ENCODE measurements at places on chromosomes 3 and 15.

- peak; percentile 37 for DNase-seq
These were observed 39.3 kb downstream of the KLHL6 start for GRCh38 chr3:183515968-183516851.

DNA sequence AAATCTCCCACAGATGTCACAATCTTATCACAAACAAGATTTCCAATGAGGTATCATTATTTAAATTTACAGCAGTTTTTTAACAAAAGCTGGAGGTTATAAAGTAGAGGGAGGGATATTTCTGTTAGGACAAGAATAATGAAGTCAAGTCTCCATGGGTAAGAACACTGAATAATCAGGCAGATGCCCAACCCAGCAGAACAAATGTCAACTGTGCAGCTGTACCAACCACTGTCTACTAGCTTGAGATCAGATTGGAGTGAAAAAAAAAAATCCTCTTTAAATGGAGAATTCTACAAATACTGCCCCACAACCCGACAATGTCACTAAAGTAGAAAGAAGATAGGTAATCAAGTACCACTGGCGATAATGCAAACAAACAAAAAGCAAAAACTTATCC is 30.3 kb downstream of the DHX36 start:
- no peak for DNase-seq

- DNase-seq, result no peak
These were observed 26.4 kb upstream of the ATP8B4 start for GRCh38 chr15:50145451-50145872.

- DNase-seq, result no peak
These were observed 635.6 kb upstream of the CFAP20DC start for GRCh38 chr3:59685432-59685831.

DNA sequence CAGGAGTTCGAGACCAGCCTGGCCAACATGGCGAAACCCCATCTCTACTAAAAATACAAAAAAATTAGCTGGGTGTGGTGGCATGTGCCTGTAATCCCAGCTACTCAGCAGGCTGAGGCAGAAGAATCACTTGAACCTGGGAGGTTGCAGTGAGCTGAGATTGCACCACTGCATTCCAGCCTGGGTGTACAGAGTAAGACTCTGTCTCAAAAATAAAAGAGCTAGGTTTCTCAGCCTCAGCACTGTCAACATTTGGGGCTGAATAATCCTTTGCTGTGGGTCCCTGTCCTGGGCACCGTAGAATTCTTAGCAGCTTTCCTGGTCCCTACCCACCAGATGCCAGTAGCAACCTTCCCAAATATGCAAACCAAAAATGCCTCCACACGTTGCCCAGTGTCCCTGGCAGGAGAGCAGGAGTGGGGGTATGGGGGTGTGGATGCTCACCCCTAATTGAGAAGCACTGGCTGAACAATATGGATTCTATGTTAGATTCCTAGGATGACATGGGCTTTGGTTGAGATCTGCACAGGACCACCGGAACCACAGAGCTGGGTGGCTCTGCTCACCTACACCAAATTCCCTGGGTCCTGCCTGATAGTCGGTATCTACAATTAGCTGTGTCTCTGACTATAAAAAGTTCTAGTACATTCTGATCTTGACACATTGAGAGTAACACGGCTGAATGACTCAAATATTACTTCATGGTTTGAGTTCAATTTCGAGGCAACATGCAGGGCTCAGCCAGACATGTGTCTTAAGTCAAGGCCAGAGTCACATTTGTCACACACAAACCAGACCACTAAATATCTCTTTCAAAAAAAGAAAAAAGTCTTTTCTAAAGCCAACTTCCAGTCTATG is 577.0 kb upstream of the MDFIC2 start:
- DNase-seq, result no peak

DNA sequence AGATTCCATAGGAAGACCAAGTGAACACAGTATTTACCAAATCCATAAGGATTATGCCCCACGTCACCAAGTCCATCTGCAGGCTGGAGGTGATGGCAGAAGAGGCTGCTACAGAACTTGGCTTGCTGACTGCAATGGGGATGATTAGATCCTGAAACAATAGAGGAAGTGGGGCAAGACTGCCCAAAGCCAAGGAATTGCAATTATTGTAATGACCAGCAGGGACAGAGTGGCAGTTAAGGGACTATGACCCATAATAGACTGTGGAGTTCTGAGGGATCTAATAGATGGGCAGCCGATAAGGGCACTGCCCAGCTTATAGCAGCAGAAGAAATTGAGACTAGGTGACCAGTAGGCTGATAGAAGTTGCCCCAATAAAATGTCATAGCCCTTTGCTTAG is 108.4 kb downstream of the MINAR1 start:
- no peak for DNase-seq

DNA sequence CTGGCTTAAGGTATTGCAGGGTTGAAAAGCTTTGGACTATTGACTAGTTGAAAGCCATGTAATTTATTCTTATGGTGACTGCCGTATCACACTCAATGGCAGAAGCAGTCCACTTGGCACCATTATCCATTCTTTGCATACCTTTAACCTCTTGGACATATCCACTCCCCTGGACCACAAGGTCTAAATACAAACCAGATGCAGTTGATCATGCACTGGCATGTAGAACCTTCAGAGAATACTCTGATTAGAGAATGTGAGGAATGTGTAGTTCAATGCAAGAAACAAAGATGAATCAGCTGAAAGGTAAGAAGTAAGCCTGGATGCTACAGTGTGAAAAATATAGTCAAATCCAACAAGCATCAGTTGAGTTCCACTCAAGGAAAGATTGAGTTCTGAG is 93.1 kb downstream of the FRMD5 start:
- DNase-seq, result no peak

GRCh38 chr15:49101536-49101935 is 53.9 kb downstream of the COPS2 start:
- no peak for DNase-seq

GRCh38 chr3:38479431-38480092 is 16.6 kb upstream of the EXOG start:
- no peak for DNase-seq

DNA sequence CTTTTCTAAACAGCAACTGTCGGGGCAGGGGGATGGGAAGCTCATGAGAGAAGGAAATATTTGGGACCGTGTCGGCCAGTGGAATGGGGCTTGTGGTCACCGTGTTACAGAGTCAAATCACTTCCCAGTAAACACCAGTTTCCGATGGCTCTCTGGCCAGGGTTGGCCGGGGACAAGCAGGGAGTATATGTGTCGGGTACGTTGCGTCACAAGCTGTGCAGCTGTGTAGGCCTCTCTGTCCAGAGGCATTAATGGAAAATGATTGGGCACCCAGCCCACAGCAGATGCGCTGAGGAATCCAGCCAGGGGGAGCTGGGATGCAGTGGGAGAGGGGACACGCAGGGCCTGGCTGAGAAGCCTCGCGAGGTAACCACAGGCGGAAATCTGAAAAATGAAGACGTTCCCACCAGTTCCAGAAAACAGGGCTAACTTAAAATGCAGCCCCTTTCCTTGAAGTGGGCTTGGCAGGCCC is 15.8 kb upstream of the ALDH1A3 start:
- no peak for DNase-seq

GRCh38 chr15:100275641-100276040 is 66.1 kb downstream of the ADAMTS17 start:
- no peak for DNase-seq

GRCh38 chr3:12716605-12717151 is 42.4 kb downstream of the TMEM40 start:
- no peak for DNase-seq

DNA sequence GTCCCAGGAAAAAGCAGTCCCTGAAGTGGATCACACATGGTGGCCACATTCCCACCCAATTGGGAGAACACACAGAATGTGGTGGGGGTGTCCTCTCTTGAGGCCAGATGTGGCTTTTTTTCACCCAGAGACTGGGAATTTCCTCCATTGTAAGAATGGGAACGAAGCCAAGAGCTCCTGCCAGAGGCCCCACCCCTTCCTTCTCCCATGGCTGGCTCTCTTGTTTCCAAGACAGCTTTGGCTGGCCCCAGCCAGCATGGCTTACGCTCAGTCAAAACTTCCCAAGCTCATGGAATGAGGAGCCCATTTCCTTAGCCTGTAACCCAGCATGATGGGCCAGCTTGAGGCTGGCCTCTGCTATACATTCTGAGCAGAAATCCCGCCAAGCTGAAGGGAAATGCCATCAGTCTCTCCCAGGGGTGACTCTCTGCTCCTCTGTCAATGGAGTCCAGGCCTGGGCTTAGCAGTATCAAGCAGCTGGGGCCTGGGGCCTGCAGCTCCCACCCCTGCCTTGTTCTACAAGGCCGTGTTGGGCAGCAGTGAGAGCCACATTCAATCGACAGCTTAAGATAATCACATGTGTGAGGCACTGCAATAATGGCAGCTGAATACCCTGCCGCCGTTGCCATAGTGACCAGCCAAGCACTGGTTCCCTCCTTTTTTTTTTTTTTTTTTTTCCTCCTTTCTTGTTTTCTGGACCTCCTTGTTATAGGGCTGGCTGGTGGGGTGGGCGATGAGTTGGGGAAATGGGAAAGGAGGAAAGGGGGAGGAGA is 142.4 kb downstream of the EPHB1 start:
- no peak for DNase-seq

DNA sequence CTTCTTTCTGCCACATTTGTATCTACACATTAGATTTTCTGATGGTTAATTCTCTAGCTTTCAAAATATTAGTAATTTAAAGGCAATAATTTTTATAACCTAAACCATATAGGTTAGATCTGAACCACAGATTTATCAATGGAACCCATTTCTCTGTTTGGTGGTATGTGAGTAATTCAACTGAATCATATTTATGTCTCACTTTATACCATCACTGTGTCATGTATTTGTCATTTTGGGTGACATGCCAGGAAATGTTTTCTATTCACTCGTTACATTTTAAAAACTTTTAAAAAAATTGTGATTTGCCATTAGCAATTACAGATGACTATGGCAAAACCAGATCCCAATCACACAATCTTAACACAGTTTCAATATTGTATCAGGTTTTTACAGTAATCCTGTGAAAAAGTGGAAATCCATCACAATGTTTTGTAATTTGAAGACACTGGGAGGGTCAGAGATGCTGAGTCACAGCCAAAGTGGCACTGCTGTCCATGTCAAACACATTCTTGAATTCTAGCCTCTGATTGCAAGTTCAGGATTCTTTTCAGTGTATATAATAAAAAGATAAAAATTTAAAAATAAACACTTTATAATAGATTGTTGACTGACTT is 356.0 kb upstream of the RBMS3 start:
- no peak for DNase-seq

DNA sequence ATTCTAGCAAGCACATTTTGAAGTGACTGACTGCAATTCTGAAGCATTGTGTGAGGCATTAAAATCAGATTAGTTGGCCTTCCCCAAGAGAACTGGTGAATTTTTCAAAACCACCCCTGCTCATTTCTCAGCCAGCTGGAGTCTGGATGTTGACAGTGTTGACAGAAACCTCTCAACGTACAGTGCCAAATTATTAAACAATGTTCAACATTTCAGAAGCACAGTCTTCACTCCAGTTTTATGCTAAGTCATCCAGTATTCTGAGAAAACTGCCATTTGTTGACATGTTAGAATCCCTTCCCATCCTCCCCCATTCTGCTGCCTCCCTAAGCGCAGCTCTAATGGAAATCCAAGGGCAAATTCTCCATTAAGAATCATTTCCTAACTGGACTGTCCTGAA is 369.3 kb upstream of the TRIM42 start:
- no peak for DNase-seq

DNA sequence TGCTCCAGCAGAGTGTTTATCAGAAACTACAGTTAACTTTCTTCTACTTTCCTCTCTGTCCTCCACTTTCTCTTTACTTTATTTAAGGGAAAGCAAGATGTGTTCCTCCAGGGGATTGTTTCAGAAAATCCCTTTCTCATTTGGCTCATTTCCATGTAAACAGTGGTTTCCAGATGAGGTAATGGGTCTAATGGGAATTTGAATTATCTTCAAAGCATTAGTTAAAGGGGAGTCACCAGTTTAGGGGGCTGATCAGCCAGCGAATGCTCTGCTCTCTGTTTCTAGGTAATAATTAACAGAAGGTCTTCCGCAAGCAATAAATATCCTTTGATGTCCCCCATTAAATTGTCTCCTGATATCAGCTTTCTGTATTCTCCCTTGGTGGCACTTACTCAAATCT is 30.4 kb upstream of the ZNF639 start:
- DNase-seq, result no peak

DNA sequence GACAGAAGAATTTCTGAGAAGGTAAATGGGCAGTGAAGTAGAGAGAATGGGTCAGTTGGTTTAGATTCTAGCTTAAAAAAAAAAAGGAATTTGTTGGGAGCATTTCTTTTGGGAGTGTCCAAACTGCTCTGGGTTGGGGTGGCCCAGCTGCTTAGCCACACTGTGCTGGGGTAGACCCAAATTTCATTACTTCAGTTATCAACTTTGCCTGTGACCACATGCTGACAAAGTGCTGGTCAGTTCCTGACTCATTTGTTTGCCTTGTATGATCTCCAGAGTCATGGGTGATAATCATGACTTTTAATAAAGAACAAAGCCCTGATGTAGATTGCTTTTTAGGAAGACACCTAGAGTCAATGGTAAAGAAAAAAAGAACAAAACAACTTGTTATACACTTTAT is 121.5 kb upstream of the FGF7 start:
- DNase-seq, result no peak

DNA sequence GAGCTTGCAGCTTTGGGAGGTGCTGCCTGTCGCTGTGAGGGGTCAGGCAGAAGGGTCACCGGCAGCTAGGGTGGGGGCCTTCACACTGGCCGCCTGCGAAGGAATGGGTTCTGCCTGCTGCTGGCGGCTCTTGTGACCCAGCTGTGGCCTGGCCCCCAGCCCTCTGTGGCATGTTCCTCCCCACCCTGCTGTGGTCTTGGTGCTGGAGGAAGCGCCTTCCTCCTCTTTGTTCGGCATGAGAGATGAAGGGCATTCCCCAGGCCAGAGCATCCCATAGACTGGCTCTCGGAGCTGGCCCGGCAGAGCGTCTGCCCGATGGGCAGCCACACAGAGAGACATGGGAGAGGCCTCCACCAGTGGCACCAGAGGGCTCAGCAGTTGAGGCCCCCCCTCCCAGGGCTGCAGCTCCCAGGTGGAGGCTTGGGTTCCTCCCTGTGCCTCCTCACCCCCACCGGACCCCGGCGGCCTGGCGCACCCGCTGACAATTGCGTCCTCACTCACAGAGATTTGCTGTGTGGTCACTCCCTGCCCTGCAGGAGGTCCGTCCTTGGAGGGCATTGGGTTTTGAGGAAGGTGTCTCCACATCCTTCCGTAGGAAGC is 162.2 kb downstream of the NSMCE3 start:
- no peak for DNase-seq

- DNase-seq, result no peak
These were observed 346.3 kb upstream of the UMPS start for GRCh38 chr3:124383846-124384466.

DNA sequence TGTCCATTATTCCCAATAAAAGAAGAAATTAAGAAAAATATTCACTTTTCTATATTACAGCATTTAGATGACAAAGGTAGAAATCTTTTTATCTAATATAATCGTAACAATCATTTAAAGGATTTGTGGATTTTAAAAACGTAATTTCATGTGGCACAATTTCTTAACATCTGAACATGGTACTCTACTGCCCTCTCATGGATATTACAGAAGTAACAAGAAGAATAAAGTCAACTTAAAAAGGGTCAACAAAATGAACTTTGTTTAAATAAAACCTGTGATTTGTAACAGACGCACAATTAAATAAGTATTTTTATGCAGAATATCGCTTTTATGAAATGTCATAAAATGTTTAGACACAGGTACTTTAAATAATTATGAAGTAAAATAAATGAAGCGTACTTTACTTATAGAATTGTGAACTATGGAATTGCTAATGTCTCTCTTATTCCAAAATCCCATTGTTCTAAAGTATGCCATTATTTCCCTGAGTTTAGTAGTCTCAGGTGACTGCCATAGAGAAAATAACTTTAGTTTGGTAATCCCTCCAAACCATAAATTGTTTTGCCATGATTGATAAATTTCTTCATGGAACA is 366.8 kb upstream of the ZNF385D start:
- DNase-seq, result no peak

Measured in activated T-cell treated with anti-CD3 and anti-CD28 coated beads for 24 hours (primary cell).